ENCODE measurements at places on chromosomes 5 and 9.

- DNase-seq, result peak; percentile 14
- peaks cover 52% of the 10 kb centered on the region for H3K36me3 ChIP-seq
- H3K4me1 ChIP-seq, result peaks cover 2% of the 10 kb centered on the region
- peak overlapping the region; percentile 74 for H3K27ac ChIP-seq
Observed at GRCh38 chr9:120532891-120533290, 47.1 kb downstream of the CDK5RAP2 start.

GRCh38 chr5:60703944-60704343 is 4.0 kb upstream of the DEPDC1B start:
- DNase-seq, result no peak
- H3K36me3 ChIP-seq, result no peaks in the 10 kb centered on the region
- H3K27me3 ChIP-seq, result no peaks in the 10 kb centered on the region
- no peak overlapping the region for H3K27ac ChIP-seq
- H3K4me3 ChIP-seq, result no peak overlapping the region

DNA sequence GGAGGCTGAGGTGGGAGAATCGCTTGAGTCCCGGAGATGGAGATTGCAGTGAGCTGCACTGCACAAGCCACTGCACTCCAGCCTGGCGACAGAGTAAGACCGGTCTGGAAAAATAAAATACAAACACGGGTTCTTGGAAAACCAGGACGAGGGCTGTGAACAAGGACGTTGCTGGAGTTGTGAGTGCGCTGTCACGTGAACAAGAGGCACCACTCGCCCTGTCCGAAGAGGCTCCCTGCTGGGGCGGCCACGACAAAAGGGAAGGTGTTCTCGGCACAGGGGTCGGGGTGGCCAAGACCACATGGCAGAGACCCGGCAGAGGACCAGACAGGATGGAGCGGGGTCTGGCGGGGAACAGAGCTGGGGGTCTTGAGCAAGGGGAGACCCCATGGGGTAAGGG is 30.6 kb upstream of the UBAC1 start:
- H3K36me3 ChIP-seq, result no peaks in the 10 kb centered on the region
- H3K4me1 ChIP-seq, result peaks cover 8% of the 10 kb centered on the region
- H3K4me3 ChIP-seq, result no peak overlapping the region
- no peak for DNase-seq

GRCh38 chr5:170169996-170170395 is 62.8 kb upstream of the C5orf58 start:
- peaks cover 1% of the 10 kb centered on the region for H3K27me3 ChIP-seq
- no peak for DNase-seq
- H3K36me3 ChIP-seq, result no peaks in the 10 kb centered on the region

DNA sequence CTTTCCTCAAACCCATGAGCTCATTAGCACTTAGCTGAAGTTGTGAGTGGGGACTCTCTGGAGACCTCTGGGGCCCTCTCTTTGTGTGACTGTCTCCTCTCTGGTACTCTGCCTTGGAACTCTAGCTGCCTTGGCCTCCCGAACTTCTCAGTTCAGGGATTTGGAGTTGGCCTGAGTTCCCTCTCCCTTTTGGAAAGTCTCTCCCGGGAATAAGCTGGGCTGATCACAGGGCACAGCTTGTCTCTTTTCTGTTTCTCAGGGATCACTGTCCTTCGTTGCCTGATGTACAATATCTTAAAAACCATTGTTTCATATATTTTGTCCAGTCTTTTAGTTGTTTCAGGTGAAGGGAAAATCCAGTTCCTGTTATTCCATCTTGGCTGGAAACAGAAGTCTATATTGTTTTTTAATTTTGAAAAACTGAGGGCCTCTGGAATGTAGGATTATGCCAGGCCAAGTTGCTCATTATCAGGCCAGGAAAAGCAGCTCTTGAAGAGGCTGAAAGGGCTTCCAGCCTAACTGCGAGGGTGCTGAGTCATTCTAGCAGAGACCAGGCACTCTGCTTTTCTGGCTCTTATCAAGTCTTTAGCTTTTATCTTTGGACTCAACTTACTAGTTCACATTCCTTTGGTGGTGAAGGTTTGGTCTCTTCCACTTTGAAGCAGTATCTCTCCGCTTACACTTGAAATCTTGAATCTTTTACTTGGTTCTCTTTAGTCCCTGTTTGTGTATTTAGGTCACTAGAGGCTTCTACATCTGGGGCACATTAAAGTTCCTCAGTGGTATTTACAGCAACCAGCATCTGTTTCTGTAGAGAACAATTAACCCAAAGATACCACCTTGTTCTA is 8.4 kb upstream of the RGS3 start:
- peak overlapping the region; percentile 46 for H3K27ac ChIP-seq
- peaks cover 3% of the 10 kb centered on the region for H3K4me1 ChIP-seq
- no peaks in the 10 kb centered on the region for H3K27me3 ChIP-seq

- DNase-seq, result no peak
- no peaks in the 10 kb centered on the region for H3K27me3 ChIP-seq
- no peak overlapping the region for H3K4me3 ChIP-seq
- H3K27ac ChIP-seq, result no peak overlapping the region
- no peaks in the 10 kb centered on the region for H3K36me3 ChIP-seq
Observed at GRCh38 chr9:36745977-36746376, 173.3 kb downstream of the MELK start.

DNA sequence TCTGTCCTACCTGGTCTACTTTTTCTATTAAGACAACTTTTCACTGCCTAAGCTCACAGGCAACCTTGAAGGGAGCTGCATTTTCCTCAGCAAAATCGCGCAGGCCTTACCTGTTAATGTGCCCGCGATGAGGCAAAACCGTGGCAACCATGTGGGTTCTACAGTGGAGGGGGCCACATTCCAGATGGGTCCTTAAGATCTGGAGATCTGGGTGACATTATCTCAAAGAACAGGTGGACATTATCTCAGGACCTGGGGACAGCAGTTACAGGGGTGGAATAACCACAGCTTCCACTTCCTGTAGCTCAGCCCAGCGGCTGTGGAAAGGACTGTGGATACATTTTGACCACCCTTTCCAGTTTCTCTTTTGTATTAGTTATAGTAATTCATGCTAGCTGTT is 112.8 kb upstream of the PTCH1 start:
- no peak overlapping the region for H3K27ac ChIP-seq
- no peaks in the 10 kb centered on the region for H3K4me1 ChIP-seq
- H3K4me3 ChIP-seq, result no peak overlapping the region
- no peak for DNase-seq
